ENCODE measurements at places on chromosomes 6 and 20.

DNA sequence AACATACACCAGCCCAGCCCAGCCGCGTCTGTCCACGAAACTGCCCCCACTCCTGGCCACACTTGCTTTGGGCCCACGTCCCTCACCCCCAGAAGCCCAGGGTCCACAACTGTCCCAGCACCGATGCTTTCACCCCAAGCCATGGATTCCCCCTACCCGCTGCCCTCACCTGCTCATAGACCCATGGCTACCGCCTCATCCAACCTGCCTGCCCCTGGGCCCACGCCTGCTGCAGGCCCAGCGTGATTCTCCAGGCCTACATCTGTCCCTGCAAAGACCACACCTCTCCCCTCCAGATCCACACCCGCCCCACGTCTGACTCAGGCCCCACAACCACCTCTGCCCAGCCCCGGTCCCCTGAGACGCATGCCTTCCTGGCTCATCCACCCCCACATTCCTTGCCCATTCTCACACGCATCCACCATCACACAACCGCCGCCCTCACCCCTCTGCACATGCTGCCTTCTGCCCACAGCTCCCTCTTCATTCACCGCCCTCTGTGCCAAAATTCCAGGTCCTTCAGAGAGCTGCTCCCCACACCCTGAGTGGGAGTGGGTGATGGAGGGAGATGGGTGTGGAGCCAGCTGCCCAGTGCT lies 86.7 kb downstream of the GRM4 start:
- DNase-seq = no peak

GRCh38 chr6:138441965-138442364 lies 37.9 kb downstream of the HEBP2 start:
- DNase-seq = no peak

- DNase-seq = no peak
Measured at GRCh38 chr6:49462071-49462470, 982 bp downstream of the MMUT start.

DNA sequence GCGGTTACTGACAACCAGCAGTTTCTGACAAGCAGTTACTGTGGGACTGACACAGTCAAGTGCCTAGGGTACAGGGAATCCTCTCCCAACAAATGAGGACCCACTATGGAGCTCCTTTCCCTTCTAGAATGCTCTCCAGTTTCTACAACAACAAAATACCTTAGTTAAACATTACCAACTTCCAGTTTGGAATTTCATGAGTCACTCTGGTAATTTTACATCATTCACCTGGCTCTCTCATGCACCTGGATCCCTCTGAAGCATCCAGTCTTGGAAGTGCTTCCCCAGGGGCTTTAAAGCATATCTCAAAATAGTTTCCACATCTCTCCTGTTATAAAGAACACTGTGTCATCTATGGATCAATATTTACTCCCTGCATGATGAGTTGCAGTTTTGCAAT lies 286.7 kb upstream of the SPTLC3 start:
- no peak for DNase-seq

- no peak for DNase-seq
Measured at GRCh38 chr20:62818592-62819493, 2.0 kb downstream of the COL9A3 start.

DNA sequence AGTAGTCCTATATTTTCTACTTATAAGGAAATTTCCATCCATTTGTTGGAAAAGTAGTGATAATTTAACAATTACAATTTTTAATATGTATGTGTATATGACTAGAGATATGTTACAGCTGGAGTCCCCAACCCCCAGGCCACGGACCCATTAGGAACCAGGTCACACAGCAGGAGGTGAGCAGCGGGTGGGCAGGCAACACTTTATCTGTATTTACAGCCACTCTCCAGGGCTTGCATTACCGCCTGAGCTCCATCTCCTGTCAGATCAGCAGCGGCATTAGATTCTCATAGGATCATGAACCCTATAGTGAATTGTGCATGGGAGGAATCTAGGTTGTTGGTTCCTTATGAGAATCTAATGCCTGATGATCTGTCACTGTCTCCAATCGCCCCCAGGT lies 46.8 kb downstream of the TRDN start:
- no peak for DNase-seq

DNA sequence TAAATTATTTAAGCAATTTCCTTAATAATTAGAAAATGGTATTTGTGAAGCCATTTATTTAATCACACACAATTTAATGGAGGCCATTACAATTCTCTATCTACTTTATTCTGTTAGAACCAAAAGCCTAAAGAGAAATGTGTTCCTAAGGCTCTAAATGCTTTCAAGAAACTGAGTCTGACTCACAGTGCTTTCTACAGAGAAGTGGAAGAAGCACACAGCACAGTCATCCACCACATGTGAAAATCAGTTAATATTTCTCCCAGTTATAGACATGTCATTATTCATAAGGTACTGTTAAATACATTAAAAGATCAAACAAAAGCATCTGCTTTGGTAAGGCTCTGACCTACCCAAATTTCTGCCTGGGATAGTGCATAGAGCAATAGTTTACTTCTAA lies 214.4 kb downstream of the ALDH8A1 start:
- DNase-seq = no peak

DNA sequence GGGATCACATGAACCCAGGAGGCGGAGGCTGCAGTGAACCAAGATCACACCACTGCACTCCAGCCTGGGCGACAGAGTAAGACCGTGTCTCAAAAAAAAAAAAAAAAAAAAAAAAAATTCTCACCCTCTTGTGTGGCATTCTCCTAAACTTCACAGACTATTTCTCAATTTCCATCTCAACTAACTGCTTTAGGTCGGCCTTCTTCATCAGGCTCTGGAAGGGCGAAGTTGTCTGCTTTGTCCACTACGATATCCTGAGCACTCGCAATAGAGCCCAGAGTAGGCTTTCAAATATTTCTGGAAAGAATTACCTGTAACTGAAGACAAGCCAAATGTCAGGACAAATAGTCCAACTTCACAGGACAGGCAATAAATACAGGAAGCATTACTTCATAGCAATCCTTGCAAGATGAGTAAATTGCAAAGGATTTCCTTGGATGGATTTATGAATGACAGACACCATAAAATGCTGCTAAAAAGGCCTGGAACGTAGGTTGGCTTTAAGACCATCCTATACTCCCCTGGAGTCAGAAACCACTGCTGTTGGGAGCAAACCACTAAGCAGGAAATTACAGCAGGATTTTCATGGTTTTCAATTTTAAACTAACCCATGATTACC lies 116.3 kb upstream of the SLC2A12 start:
- no peak for DNase-seq

GRCh38 chr6:111417181-111417585 lies 65.8 kb downstream of the REV3L start:
- no peak for DNase-seq

- no peak for DNase-seq
Measured at GRCh38 chr20:44056010-44056698, 130.8 kb downstream of the JPH2 start.

GRCh38 chr6:40256831-40257230 lies 322.6 kb upstream of the MOCS1 start:
- DNase-seq = no peak

DNA sequence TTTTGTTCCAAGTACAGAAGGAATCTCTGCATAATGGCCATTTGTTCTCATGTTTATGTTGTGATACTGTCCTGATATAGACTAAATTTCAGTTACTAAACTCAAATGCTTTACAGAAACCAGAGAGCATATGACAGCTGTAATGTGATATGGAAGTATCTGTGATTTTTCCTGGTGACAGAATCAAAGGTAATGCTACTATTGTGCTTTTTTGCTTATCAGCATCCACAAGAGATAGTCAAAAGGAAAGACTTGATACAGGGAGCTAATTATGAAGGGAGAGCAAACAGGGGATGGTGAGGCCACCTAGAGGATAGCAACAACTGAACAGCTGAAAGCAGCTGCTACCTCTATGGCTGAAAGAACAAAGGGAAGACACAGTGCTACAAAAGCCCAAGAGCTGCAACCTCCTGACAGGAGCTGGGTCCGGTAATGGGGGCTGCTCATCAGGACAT lies 181.4 kb downstream of the PHF3 start:
- DNase-seq = no peak

GRCh38 chr6:165848086-165848426 lies 185.0 kb upstream of the PDE10A start:
- DNase-seq = no peak

DNA sequence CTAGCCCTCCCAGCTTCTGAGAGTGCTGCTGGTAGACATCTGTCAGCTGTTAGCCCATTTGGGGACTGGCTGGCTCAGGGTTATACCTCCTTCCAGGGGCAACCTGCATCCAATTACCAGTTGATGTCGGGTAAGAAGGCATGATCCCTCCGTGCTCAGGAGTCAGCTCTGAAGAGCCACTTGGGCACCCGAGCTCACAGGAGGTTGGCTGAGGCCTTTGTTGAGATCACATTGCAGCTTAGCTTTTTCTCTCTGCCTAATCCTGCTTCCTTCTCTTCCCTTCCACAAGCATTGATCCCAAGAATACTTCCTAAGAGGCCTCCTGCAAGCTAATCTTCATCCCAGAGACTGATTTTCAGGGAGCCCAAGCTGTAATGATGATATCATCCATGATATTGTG lies 35.5 kb downstream of the SCP2D1 start:
- DNase-seq = no peak

DNA sequence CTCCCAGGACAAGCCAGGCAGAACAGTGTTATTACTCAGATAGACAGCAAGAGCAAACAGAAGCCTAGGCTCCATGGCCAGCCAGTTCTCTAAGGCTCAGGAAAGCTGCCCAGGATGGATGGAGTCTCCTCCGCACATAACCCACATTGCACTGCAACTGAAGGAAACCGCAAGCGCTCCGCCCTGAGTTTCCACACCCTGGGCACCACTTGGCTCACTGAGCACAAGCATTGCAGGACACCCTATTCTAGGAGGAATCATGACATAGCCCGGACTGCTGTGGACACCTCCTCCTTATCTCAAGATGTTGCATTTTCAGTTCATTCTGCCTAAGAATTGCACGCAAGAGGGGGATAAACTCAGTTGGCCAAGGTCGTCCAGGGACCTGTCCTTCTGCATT lies 42.9 kb downstream of the LINC00237 start:
- DNase-seq = no peak

GRCh38 chr6:37298958-37299357 lies 41.0 kb upstream of the TMEM217 start:
- DNase-seq = peak; percentile 42

DNA sequence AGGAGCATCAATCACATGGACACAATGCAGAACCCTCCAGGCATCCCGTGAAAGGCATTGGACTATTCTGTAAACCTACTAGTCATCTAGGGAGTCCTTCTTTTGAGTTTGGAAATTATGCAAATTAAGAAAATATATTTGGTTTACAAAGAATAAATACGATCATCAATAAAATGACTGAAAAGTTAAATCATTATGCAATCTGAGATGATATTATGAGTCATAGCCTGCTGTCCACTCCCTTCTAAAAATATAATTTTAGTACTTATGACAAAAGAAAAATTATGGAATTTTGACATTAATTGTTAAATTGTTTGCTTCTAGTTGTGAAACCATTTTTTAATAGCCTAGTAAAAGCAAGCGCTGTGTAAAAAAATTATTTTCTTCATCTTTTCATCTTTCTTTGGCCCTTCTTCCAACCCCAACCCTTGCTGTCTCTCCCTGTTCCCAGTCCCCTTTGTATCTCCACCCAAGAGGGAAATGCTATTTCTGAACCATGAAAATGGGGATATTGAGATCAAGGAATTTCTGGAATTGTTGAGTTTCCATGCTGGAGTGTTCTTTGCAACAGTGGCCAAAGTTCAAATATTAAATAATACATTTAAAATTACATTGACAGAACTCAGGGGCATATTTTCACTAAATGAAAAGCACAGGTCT lies 599.8 kb downstream of the COL12A1 start:
- no peak for DNase-seq

DNA sequence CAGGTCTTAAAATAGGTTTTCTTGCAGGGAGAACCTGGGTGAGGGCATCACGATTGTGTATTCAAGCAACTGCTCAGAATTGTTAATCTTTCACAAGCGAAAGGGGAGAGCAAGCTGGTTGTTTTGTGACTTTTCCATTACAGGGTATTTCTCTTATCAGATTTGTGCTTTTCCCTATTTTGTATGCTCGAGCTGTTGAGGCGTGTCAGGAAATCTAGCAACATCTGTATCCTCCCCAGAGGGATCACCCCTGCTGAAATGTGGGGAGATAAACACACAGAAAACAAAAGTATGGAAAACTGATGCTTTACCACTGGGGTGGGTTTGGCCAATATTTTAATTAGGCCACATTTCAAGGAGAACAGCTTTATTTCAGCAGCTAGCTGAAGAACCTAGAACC lies 187.0 kb downstream of the DTNBP1 start:
- no peak for DNase-seq

- no peak for DNase-seq
Measured at GRCh38 chr20:52991830-52992229, 19.7 kb downstream of the TSHZ2 start.

- no peak for DNase-seq
Measured at GRCh38 chr6:34617231-34617630, 61.1 kb upstream of the SPDEF start.

DNA sequence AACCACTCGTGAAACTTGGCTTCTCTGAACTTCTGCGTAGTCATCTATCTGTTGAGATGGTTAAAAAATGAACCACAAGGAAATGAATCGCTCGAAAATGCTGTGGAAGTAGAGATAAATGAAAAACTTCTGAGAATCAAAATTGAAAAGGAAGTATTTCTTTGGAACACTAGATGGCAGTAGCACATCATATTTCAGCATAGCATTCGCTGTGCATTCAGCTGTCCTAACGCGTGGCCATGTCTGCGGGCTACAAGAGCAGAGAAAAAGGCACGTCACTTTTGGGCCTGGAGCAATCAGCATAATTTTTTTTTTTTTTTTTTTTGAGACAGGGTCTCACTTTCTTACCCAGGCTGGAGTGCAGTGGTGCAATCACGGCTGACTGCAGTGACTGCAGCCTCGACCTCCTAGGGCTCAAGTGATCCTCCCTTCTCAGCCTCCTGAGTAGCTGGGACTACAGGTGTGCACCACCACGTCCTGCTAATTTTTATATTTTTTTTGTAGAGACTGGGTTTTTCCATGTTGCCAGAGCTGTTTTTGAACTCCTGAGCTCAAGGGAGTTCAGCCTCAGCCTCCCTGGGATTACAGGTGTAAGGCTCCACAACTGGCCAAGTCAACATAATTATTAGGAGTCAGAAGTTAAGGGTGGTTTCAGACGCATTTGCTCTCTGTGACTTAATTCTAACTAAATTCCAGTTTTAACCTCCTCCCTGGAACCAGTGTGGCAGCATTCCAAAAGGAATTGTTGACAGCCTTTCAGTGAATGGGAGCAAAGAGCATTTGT lies 8.8 kb upstream of the PERP start:
- peak; percentile 68 for DNase-seq

- no peak for DNase-seq
Measured at GRCh38 chr6:79064635-79065034, 13.4 kb downstream of the PHIP start.

DNA sequence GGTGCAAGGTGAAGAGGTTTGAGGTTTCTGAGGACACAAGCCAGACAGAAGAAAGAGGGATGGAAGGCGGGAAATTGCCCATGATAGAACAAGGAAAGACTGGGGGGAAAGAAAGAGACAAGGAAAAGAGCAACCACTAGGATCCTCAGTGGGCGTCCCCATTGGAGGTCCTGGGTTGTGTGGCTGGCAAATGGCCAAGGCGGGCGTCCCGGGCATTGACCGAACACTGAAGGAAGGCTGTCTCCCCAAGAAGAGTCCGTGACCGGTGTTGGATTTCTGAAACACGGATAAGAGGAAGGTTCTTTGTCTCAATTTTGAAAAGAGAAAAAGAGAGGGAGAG lies 746.6 kb upstream of the ADGRB3 start:
- DNase-seq = no peak

Measured in GM20000 (cell line).